Trophoblast cell (in vitro differentiated cells and primary cell): ENCODE measurements at places on chromosomes 7 and 10.

DNA sequence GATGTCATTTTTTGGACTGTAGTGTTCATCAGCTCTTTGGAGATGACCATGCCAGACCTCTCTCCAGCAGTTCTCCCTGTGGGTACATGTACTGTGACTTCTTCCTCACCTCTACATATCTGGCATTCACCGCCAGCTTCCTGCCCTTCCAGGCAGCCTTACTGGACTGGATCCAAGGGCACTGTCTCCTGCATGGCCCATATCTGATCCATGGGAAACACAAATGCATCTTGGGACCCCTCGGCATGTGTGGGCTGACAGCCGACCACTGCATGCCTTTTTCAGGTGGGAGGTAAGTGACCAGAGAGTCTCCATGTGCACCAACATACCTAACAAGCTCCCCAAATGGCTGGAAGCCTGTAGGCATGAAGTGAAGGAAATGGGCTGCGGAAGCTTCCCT, 3.9 kb upstream of the BLVRA start:
- DNase-seq = no peak

DNA sequence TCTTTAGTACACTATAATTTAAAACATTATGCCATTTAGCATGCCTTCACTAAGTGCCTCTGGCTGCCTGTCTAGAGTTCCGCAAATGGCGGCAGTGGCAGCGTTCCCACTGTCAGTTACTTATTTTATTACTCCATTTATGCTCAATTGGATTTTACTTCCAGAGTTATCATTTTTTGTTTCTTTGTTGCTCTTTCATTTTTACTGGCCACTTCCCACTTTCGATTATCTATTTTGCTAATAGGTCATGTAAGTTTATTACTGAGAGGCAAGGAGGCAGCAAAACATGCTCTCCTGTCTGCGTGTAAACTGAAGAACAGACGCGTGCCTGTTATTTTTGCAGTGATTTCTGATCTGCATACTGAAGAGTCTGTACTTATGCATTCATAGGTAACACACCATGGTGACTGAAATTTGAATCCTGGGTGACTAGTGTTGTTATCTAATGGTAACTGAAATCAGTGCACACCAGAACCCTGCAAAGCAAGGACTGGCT, 23.1 kb downstream of the KDM7A start:
- DNase-seq = peak; percentile 83

- peak; percentile 50 for DNase-seq
Measured at GRCh38 chr7:116198748-116199410, 11.5 kb upstream of the TES start.

DNA sequence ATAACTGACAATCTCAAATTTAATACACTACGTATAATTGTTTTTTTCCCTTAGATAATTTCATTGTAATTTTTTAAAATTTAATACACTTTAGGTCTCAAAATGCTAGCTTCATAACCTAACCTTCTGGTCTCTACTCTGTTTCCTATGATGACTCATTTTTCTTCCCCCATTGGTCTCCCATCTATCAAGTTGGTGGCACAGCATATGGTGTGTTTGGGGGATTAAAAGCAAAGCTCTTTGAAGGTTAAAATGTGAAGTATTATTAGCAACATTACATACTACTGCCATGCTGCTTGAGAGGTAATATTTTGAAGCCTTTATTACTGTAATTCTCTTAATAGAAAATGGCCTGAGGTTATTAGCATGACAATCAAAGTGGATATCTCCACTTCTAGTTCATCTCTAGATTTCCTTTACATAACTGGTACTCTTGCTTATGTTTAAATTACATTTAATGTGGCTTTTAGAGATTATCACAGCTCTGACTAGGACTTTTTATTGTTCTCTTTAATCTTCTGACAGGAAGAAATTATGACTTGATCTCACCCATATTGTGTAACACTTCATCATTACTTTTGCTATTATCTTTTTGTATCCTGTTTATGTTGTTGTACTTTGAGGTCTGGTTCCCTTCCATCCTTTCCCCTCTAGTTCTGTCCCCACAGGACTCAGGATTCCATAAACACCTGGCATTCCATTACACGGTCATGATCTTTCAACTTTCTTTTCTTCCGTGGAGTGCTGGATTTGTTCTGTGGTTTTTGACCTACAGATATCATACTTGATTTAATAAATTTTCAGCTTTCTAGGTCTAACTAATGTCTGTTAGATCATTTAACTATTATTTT, 185.1 kb downstream of the SEMA3D start:
- no peak for DNase-seq

GRCh38 chr7:47385536-47386125, 196.3 kb downstream of the TNS3 start:
- DNase-seq = no peak

- DNase-seq = no peak
Measured at GRCh38 chr7:80415522-80415921, 96.3 kb downstream of the GNAT3 start.

DNA sequence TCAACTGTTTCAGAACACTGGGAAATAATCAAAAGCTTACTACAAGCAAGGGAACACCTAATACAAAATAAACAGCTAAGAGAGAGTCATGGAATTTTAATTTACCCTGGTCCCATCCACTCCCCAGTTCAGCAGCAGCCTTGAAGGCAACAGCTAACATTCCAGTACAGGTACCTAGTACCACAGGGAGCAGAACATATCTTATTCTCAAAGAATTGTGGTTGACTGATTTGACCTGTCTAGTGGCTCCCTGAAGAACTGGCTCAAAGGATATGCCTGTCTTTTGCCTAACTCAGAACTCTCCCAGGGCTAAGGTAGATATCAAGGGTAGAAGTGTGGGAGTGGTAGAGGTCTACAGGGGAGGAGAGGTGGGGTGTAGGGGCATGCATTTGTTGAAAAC, 32.3 kb downstream of the SMURF1 start:
- DNase-seq = no peak

DNA sequence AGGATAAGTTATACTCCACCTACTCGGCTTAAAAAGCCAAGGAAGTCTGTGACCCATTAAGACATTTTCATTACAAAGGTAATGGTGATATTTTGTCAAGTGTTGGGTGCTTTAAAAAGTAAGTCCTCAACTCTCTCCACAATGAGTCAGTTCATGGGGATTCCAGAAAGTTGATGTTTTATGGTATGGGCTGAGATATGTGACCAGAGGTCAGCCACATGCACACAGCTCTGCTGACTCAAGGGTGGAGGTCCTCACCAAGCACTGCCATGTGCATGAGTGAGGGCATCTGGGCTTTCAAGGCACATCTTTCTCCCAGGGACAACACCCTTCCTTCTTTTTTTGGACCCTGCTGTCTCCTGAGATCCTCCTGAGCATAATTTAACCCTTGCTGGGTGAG, 292.9 kb downstream of the PTEN start:
- DNase-seq = no peak

DNA sequence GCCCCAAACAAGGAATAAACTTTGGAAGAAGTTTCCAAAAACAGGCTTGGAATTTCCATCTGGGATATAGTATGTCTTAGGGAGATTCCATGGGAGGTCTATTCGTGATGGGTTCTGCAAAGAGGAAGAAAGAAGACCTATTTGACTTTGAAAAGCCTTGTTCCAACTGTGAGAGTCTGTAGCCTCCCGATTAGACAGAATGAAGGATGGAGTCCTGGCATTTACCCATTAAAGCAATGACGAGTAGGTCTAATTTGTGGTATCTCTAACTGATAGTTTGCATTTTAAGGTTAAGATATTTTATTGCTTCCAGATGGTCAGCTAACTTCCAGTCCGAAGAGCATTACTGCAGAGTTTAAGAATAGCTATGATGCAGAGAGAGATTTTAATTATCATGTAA, 19.5 kb upstream of the GALNT17 start:
- no peak for DNase-seq

DNA sequence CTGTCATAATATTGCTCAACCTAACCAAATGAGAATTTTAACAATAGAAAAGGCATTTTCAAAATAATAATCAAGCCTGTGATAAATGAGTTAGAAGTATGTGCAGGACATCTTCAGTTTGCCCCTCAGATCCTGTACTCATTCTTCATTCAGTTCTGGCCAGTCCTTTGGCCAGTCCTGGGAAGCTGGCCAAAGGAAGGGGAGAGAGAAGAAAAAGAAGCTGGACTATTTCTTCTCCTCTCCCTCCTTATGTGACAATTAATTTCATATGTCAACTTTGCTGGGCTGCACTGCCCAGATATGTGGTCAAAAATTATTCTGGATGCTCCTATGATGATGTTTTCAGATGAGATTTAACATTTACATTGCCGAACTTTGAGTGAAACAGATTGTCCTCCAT, 31.6 kb upstream of the ITGB8 start:
- DNase-seq = no peak

DNA sequence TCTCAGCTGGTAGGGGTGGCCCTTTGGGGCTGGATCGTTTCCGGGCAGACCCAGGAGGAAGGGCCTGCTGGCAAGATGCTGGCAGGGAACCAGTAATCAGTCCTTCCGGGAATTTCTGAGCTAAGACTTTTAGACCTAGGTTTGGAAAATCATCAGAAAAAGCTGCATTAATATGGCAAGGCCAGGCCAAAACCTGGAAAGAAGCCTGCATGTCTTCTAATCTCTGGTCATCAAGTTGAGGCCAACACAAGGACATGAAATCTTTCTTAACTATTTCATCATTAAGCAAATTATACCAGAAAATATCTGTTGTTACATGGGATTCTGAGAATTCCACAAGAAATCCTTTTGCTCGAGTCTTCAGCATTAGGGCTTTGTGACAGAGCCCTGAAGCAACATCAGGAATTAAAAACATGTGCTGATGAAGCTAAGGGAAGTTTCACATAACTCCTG, 19.9 kb downstream of the CPA1 start:
- DNase-seq = peak; percentile 79

- no peak for DNase-seq
Measured at GRCh38 chr7:44391746-44392617, 66.6 kb upstream of the CAMK2B start.

- no peak for DNase-seq
Measured at GRCh38 chr7:88071994-88072714, 138.1 kb downstream of the ADAM22 start.

- DNase-seq = no peak
Measured at GRCh38 chr7:3510101-3511020, 209.3 kb downstream of the SDK1 start.

DNA sequence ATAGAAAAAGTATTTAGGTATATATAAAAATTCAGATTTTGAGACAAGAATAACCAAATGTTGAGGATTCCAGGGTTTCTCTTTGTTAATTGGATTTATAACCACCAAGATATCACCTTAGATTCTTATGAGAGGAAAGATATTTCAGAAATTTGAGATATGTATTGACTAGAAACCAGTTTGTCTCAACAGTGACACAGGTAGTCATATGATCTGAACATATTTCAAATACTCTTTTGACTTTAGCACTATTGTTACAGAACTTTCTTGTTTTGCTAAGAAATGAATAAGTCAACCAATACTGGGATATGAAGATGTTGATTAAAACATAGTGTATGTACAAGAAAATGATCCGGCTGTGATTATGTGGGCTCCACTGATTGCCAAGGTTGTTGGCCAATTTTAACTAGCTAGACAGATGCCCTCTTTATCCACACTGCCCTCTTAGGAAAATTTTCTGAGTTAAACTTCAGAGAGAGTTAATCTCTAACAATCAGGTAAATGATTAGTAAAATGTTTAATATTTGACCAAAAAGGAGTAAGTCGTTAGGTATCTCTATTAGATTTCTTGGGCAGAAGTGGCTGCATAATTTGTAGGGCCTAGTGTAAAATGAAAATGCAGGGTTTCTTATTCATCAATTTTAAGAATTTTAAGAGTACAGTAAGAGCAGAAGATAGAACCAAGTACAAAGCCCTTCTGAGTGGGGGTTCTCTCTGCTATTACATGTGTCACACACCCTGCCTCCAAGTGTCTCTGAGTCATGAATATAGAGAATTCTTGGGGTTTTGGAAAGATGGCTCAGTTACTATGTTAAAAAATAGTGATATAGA, 376.0 kb downstream of the TFEC start:
- DNase-seq = no peak

- DNase-seq = no peak
Measured at GRCh38 chr7:77561352-77561751, 24.3 kb downstream of the PTPN12 start.

- DNase-seq = peak; percentile 97
Measured at GRCh38 chr7:151025924-151026671, 1.8 kb upstream of the ATG9B start.

- DNase-seq = no peak
Measured at GRCh38 chr7:113548561-113548960, 370.2 kb downstream of the PPP1R3A start.
